ENCODE measurements at places on chromosomes 4 and X.

DNA sequence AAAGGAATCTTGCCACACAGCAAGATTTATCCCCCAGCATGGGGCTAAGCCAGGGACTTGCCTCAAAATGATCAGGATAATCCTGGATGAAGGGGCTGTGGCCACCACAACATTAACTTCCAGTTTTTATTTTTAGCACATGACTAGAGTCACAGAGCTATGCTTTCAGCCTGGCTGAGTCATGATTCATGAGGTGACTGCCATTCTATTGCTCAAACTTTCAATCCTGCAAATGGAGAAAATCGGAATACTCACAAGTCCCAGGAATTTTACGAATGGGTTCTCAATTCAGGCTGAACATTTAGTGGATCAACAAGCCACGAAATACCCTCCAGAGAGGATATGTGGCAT, 70.7 kb upstream of the HPGD start:
- no peak for DNase-seq

DNA sequence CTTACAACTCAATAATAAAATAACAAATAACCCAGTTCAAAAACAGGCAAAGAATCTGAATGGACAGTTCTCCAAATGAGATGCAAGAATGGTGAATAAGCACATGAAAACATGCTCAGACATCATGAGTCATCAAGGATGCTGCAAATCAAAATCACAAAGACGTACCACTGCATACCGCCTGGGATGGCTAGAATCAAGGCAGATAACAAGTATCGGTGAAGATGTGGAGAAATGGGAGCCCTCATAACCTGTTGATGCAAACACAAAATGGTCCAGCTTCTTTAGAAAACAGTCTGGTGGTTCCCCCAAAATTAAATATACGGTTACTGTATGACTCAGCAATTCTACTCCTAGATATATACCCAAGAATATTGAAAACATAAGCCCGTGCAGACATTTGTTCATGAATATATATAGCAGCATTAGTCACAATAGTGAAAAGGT, 32.5 kb downstream of the AKAP4 start:
- no peak for DNase-seq

- DNase-seq: no peak
Measured at GRCh38 chr4:29861307-29861706, 858.9 kb upstream of the PCDH7 start.

DNA sequence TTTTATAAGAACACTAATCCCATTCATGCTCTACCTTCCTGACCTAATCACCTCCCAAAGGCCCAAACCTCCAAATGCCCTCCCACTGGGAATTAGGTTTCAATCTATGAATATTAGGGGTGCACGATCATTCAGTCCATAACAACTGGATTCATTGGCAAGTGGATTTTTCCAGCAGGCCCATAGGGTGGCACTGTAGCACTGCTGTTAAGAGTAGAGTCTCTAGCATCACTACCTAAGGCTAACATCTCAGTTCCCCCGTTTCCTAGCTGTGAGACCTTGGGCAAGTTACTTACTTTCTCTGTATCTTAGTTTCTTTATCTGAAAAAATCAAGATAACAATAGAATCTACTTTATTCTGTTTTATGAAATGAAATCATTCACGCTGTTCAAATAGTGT, 315.8 kb downstream of the STIM2 start:
- DNase-seq: no peak

DNA sequence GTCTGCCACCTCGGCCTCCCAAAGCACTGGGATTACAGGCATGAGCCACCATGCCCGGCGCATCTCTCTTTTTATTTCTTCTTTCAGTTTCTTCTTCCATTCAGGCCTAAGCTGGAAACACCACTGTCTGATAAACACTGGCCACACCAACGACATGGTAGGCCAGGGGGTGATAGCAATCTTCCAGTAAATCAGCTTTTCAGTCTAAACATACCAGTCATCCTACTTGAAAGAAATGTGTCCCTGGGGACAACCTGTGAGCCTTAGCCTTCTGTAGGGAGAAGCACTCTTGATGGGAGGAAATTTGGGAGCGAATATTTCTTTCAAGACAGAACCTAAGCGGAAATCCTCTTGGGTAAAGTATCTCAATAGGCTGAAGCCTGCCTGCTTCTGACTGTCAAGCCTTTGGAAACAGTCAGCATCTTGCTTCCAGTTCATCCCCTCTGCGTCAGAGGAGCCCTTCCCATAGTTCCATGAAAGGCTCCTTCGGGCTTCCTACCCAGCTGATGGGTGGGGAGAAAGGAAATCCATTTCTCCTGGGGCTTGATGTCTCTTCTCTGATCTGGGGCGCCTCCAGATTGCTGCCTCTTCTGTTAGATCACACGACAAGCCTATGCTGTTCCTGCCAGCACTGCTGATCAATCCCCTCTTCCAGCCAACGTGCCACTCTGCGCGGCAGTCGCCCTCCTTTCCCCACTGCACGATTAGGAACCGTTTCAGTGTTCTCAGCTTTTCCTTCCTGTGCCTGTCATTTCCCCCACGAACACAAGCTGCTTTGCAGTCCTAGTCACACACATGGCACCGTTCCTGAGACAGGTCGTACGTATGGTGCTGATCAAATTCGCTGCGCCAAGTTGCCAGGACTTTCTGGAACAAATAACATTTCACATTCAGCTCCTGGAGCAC, 49.5 kb upstream of the CBR4 start:
- DNase-seq: no peak

- DNase-seq: no peak
Measured at GRCh38 chr4:83716874-83717273, 181.0 kb downstream of the GPAT3 start.

DNA sequence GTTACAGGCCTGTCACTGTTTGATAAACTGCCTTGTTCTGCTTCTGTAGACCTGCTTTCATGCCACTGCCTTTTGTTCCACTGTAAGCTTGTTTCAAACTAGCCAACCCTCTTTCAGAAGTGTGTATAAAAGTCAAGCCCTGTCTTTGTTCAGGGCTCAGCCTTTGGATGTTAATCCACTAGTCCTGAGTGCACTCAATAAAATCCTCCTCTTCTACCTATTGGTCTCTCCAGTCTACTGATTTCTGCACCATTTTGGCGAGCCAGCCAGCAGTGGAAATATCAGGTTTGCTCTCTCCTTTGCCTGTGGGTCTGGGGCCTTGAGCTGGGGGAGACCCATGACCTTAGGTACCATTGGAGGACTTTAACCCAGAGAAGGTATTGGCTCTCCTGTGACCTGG, 901.6 kb upstream of the NDST4 start:
- DNase-seq: no peak

- DNase-seq: no peak
Measured at GRCh38 chrX:154426916-154427770, 1.3 kb upstream of the ATP6AP1 start.

- no peak for DNase-seq
Measured at GRCh38 chrX:139759637-139760036, 51.7 kb upstream of the MCF2 start.

GRCh38 chr4:117225471-117225870, 140.1 kb upstream of the TRAM1L1 start:
- DNase-seq: no peak

DNA sequence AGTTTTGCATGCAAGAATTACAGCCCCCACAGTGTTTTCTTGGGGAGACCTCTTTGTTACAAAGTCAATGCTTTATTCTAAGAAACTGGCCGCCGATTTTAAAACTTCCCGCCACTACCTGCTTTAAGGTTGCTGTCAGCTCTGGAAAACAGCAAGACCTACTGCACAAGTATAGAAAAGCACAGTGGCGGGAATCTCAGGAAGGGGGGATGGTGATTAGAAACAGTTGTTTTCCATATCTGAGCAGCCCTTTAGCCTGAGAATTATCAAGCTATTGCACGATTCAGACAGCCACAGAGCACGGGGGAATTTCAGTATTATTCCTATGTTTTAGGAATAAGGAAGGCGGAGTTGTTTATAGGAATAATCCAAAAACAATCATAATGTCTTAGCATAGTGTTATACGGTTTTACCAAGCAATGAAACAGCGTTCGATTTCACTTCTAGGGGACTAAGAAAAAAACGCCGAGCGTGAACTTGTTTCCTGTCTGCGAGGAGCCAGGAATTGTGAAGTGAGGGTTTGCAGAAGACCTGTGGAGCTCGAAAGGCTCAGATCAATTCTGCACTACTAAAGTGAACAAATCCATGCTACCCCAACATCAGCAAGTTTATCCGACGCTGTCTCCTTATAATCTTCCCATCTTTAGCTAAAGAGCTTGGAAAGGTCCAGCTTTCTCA, 81.3 kb downstream of the HMGN5 start:
- DNase-seq: no peak

- peak; percentile 51 for DNase-seq
Measured at GRCh38 chr4:1767061-1767769, 25.9 kb upstream of the FGFR3 start.

GRCh38 chrX:10197279-10198210, 40.8 kb downstream of the CLCN4 start:
- DNase-seq: no peak

GRCh38 chr4:81930506-81931238, 443.1 kb downstream of the HNRNPD start:
- no peak for DNase-seq

- no peak for DNase-seq
Measured at GRCh38 chrX:22323541-22323940, 50.8 kb downstream of the CBLL2 start.

- DNase-seq: no peak
Measured at GRCh38 chrX:30812326-30812725, 76.7 kb downstream of the TAB3 start.

- no peak for DNase-seq
Measured at GRCh38 chrX:149877636-149878035, 3.3 kb upstream of the MAGEA8 start.

- DNase-seq: no peak
Measured at GRCh38 chrX:9267415-9267814, 197.4 kb upstream of the TBL1X start.

- no peak for DNase-seq
Measured at GRCh38 chr4:167509551-167509950, 275.3 kb upstream of the SPOCK3 start.

- no peak for DNase-seq
Measured at GRCh38 chr4:183360161-183360919, 38.1 kb upstream of the CLDN24 start.

GRCh38 chr4:174012135-174012885, 271.2 kb downstream of the FBXO8 start:
- no peak for DNase-seq

GRCh38 chr4:146110871-146111485, 64.5 kb upstream of the LSM6 start:
- no peak for DNase-seq

DNA sequence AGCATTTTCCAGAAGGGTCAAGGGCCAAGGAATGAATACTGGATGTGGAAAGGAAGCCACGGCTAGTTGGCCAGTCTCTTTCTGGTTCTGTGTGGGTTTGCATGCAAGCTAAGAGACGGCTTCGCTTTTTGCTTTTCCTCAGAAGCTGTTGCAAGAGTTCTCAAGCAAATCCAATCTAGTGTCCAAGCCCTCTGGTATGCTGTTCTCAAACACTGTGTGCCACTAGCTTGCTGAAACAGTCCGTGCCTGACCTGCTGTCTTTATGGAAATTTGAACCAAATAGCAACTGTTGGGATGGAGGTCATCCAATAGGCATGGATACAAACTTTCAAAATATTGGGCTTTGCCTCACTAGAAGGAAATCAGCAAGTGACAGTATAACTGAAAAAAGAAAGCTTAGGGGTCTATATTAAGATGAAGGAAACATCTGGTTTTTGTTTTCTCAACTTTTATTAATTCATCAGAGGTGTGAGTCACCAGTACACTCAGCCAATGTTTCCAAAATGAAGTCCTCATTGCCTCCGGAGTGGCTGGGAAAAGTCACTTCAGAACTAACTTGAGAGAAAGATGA, 70.5 kb downstream of the SLC9A6 start:
- DNase-seq: no peak

- no peak for DNase-seq
Measured at GRCh38 chr4:77715414-77716290, 103.5 kb downstream of the CNOT6L start.

DNA sequence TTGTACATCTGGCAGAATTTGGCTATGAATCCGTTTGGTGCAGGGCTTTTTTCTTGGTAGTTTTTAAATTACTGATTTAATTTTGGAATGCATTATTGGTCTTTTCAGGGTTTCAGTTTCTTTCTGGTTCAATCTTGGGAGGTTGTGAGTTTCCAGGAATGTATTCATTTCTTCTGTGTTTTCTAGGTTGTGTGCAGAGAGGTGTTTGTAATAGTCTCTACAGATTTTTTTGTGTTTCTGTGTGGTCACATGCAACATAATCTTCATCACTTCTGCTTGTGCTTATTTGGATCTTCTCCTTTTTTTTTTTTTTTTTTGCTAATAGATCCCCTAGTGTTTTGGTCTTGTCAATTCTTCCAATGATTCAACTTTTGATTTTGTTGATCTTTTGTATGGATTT, 77.6 kb downstream of the FAAH2 start:
- DNase-seq: no peak

DNA sequence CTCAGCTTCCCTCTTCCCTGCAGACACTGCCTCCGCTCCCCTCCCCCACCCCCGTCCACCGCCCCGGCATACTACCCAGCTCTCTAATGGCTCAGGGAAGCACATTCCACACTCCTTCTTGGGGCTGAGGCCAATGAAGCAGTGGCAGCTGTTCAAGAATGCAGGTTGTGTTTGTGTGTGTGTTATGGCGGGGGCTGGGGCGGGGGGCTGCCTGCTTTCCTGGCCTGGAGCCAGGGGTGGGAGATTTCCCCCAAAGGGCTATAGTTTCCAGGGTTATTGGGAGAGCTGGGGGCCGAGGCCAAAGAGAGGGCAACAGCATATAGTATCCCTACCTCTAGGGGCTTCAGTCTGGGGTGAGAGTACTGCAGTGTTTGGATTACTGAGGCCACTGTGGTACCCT, 149.4 kb downstream of the EFNB1 start:
- no peak for DNase-seq

GRCh38 chr4:8745826-8746225, 125.8 kb downstream of the HMX1 start:
- DNase-seq: no peak

DNA sequence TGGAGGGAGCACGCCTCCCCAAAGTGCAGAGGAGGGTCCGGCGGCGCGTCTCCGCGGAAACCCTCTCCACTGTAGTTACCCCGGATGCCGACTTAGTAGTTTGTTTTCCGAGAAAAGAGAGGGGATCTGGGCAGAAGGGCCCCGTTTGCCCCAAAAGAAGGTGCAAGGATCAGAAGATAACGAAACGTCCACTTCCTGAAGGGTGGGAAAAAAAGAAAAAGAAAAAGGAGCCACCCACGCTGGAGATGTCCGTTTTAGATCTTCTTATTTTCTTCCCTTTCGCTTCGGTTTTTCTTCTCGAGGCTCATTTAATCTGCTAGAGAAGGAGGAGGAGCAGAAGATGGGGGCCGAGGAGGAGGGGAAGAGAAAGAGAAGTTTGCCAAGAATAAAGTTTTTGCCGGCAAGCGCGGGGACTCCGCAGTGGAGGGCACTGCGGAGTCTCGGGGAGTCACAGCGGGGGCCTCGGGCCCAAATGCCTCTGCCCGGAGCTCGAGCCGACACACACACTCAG, 517 bp downstream of the LEF1 start:
- DNase-seq: no peak

DNA sequence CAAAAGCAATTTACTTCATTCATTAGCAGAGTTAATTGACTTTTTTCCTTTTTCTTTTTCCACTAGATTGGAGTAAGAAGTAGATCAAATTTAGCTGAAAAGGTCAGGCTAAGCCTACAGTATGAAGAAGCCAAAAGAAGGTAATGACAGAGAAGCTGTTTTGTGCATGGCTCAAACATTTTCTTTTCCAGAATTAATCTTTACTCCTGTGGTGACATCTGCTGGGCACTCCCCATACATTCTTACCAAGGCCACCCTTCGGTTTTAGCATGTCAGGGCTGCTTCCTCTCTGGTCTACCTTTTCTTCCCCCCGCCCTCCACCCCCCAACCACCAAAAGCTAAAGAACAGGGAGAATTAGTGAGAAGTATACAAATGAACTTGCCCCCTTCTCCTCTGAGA, 70.2 kb downstream of the CLDN22 start:
- DNase-seq: no peak

- DNase-seq: no peak
Measured at GRCh38 chr4:76246025-76246424, 5.5 kb upstream of the FAM47E start.

Data from hypothalamus (tissue), 51 donors.